Mesendoderm (in vitro differentiated cells): ENCODE measurements at places on chromosomes 4 and X.

GRCh38 chr4:133137571-133137970 is 11.5 kb upstream of the PCDH10 start:
- no peak overlapping the region for H3K4me3 ChIP-seq
- no peaks in the 10 kb centered on the region for H3K36me3 ChIP-seq
- no peaks in the 10 kb centered on the region for H3K4me1 ChIP-seq
- H3K27ac ChIP-seq, result no peak overlapping the region
- no peaks in the 10 kb centered on the region for H3K27me3 ChIP-seq
- DNase-seq, result no peak

DNA sequence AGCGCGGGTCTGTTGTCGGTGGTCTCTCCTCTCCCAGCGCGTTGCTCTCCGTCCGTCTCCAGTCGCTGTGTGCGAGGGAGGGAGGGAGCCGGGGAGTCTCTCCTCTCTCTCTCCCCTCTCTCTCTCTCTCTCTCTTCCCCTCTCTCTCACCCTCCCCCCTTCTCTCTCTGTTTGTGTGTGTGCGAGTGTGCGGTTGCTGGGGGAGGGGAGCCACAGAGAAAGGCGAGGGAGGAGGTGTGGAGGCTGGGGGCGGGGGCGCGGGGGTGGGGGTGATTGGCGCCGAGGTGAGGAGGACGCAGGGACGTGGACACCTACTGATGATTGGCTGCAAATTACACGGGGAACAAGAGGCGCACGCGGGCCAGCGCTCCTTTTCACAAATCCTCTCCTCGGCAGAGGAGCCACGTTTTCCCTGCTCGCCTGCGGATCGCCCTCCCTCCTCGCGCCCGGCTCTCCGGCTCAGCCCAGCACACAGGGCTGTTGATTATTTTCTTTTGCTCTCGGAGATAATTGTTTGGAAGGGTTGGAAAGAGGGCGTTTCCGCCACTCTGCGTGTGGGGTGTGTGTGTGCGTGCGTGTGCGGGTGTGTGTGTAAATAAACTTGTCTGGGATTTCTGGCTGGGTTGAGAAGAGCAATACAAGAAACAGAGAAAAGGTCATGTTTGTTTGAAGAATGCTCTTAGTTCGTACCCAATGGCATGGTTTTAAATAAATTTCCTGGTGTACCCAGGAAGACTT is at the start of gene CXXC4:
Gene CXXC4, minus strand, starts transcription at position 73 of the 738 bp plus-strand sequence. CDS start 3,092 bp downstream, outside the sequence.
- no peaks in the 10 kb centered on the region for H3K36me3 ChIP-seq
- peaks cover 6% of the 10 kb centered on the region for H3K4me1 ChIP-seq
- DNase-seq, result peak; percentile 97

DNA sequence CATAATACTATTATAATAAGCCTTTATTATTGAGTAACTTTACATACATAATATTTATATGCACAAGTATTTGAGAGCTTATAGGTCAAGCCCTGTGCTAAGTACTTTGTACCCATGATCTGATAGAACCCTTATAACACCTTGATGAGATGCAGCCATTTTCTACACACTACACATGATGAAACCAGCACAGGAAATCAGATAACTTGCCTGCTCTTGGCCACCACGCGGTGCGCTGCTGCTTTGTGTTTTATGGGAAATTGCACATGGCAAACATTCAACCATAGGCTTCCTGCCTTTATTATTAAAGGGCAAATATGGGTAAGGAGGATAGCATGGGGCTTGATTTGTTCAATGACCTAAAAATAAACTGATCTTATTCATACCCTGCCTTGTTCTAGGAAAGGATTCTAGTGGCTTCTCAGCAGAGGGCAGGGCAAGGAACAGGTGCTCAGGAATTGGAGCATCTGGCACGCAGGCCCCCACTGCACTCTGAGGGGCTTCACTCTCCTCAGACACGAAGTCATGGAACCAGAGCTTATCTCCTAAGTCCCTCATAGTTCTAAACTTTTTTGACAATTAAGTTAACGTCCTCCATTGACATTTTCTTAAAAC is 31.6 kb upstream of the NAP1L5 start:
- H3K36me3 ChIP-seq, result no peaks in the 10 kb centered on the region
- no peaks in the 10 kb centered on the region for H3K4me1 ChIP-seq
- no peak for DNase-seq
- no peaks in the 10 kb centered on the region for H3K27me3 ChIP-seq
- H3K4me3 ChIP-seq, result no peak overlapping the region

- no peak overlapping the region for H3K4me3 ChIP-seq
- H3K36me3 ChIP-seq, result no peaks in the 10 kb centered on the region
These were observed 13.0 kb downstream of the SEPTIN11 start for GRCh38 chr4:76962406-76963130.

DNA sequence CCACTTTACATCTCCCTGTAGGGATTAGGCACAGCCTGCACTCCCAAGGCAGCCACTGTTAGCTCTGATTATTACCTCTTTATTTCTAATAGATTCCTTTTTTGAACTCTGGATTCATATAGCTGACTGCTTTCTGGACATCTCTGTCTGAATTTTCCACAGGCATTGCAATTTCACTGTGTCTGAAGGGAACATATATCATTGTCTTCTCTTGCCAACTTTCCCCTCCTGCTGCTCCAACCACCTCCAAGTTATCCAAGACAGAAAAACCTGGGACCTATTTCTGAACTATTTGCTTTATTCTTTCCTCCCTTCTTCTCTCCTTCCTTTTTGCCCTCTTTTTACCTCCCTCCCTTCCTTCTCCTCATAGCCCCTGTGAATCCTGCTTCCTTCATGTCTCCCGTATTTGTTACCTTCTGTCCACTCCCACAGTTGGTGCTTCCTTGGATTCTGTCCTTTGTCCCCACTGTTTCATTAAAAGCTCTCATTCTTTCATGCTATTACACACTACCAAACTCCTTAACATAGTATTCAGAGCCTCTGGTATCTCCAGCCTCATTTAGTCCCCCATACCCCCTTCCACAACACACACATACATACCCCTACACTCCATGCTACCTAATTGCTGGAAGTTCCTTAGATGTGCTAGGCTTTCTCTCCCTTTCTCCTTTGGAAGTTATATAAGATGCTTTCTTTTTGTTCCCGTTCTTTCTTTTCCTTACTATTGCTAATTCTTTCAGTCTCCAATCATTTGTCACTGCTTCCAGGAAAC is 34.7 kb downstream of the FGF2 start:
- DNase-seq, result no peak
- no peaks in the 10 kb centered on the region for H3K27me3 ChIP-seq
- H3K4me1 ChIP-seq, result no peaks in the 10 kb centered on the region
- H3K27ac ChIP-seq, result no peak overlapping the region
- H3K4me3 ChIP-seq, result no peak overlapping the region

DNA sequence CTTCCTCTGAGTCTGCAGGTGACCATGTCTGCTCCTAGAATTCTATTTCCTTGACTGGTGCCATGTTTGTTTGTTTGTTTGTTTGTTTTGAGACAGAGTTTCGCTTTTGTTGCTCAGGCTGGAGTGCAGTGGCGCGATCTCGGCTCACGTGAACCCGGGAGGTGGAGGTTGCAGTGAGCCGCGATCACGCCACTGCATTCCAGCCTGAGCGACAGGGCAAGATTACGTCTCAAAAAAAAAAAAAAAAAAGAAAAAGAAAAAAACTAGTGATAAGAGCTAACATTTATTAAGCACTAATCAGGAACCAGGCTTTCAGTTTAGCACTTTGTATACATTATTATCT is 7.2 kb downstream of the SAT1 start:
- no peak overlapping the region for H3K4me3 ChIP-seq
- H3K27ac ChIP-seq, result no peak overlapping the region
- no peak for DNase-seq
- no peaks in the 10 kb centered on the region for H3K36me3 ChIP-seq
- H3K27me3 ChIP-seq, result no peaks in the 10 kb centered on the region

DNA sequence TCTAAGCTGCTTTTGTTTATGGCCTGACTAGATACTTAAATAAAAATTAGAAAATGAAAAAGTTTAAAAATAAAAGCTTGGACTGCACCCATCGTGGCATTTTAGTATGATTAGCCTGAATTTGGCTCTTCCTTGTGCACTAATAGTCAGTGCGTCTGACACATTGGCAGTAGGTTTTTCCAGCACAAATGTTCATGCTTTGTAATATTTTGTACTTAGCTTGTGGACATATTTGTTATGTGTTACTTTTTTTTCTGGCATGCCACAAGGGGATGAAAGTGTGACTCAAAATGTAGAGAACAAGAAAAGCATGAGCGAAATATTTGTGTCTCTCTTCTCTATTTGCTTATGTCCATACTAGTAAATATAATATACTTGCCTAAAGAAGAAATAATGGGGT is 359.3 kb downstream of the ADGRL3 start:
- no peaks in the 10 kb centered on the region for H3K27me3 ChIP-seq
- no peak overlapping the region for H3K27ac ChIP-seq
- H3K36me3 ChIP-seq, result no peaks in the 10 kb centered on the region
- no peak overlapping the region for H3K4me3 ChIP-seq

DNA sequence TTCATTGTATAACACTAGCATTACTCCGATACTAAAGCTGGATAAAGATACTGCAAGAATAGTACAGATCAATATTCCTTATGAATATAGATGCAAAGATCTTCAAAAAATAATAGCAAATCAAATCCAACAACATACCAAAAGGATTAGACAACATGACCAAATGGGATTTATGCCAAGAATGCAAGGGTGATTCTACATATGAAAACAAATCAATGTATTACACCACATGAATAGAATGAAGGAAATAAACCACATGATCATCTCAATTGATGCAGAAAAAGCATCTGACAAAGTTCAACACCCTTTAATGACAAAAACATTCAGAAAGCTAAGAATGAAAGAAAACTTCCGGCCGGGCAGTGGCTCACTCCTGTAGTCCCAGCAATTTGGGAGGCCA is 42.8 kb downstream of the CUL4B start:
- no peak overlapping the region for H3K27ac ChIP-seq
- DNase-seq, result no peak
- no peaks in the 10 kb centered on the region for H3K27me3 ChIP-seq

DNA sequence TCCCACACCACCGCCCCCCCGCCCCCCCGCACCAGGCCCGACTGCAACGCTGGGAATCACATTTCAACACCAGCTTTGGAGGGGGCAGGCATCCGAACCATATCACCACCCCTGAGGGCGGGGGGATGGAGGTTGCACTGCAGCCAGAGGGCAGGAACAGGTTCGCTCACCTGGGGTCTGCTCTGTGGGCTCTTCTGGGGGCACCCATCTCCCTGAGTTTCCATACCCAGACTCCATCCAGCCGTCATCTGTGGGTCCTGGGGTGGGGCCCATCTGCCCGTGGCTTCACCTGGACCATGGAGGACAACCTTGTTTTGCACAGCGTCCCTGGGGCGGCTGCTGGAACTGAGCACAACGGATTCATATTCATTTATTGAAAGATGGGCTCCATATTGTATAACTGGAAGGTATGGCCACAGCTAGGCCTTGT is 6.9 kb downstream of the PSAPL1 start:
- H3K27ac ChIP-seq, result no peak overlapping the region
- peaks cover 5% of the 10 kb centered on the region for H3K4me1 ChIP-seq
- no peak overlapping the region for H3K4me3 ChIP-seq
- DNase-seq, result no peak
- H3K36me3 ChIP-seq, result no peaks in the 10 kb centered on the region
- H3K27me3 ChIP-seq, result no peaks in the 10 kb centered on the region

GRCh38 chrX:71533851-71534561 is 1.1 kb downstream of the OGT start:
- peak overlapping the region; percentile 97 for H3K4me3 ChIP-seq
- no peaks in the 10 kb centered on the region for H3K36me3 ChIP-seq
- no peaks in the 10 kb centered on the region for H3K27me3 ChIP-seq
- no peaks in the 10 kb centered on the region for H3K4me1 ChIP-seq
- DNase-seq, result peak; percentile 68
- peak overlapping the region; percentile 88 for H3K27ac ChIP-seq

DNA sequence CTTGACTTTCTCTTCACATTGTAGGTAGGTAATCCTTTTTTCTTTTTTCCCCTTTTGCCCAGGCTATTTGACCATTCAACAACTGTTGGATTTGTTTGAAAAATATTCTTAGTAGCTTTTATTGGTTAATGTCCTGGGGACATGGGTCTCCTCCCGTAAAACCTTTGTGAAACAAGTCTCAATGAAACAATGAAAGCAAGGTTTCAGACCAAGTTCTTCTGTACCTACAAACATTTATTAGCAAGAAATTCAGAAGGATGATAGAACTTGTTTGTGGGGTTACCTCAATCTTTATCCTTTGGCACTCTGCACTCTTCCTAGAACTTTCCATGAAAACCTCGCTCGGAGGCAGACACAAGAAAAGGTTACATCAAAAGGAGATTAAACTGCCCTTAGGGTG is 190.7 kb upstream of the ANK2 start:
- H3K4me1 ChIP-seq, result peaks cover 14% of the 10 kb centered on the region
- no peaks in the 10 kb centered on the region for H3K36me3 ChIP-seq
- no peak overlapping the region for H3K27ac ChIP-seq

GRCh38 chrX:71131510-71131909 is 13.1 kb downstream of the MED12 start:
- no peak for DNase-seq
- no peak overlapping the region for H3K4me3 ChIP-seq
- H3K27me3 ChIP-seq, result no peaks in the 10 kb centered on the region
- H3K27ac ChIP-seq, result no peak overlapping the region
- H3K4me1 ChIP-seq, result no peaks in the 10 kb centered on the region

DNA sequence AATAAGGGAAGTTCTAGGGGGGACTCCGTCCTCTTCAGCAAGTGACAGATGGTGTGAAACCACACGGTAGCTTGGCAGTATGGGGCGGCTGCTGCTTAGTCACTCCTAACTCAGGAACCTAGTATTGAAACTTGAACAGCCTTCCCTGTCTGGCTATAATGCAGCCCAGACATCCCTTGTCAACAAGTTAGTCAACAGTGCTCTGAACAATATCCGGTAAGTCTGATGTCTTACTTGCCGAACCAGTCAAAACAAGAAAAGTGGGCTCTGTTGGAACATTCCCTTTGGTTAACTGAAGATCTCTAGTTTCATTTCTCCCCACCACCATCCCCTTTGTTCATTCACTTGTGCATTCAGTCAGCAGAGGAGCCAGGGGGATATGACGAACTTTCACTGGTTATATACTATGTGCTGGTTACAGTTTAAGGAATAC is 18.7 kb upstream of the CXCL13 start:
- no peak overlapping the region for H3K4me3 ChIP-seq
- DNase-seq, result no peak
- no peaks in the 10 kb centered on the region for H3K36me3 ChIP-seq
- H3K4me1 ChIP-seq, result no peaks in the 10 kb centered on the region
- no peak overlapping the region for H3K27ac ChIP-seq
